ENCODE measurements at places on chromosomes 2 and 18. TPM values are rescaled to one million over a fixed set of nuclear protein-coding genes. Genes with fewer than 3 reads are reported as not detected.

The CHRNG gene
- not detected for total RNA-seq

The GLB1L gene
- total RNA-seq: 3.4 TPM

The CACNB4 gene
- 132 TPM for total RNA-seq

The REG1B gene
- total RNA-seq: not detected

The MC2R gene
- total RNA-seq: not detected

The ST6GAL2 gene
- total RNA-seq: 140 TPM

The KCNF1 gene
- total RNA-seq: 21.6 TPM

The RPL37A gene
- total RNA-seq: 1,842 TPM

The KLF11 gene
- 14.7 TPM for total RNA-seq

Data from parietal lobe (tissue), 2 donors.